ENCODE measurements at places on chromosomes 13 and 19.

GRCh38 chr13:24264976-24265375, 44.4 kb upstream of the C1QTNF9 start:
- peaks cover 68% of the 10 kb centered on the region for H3K4me1 ChIP-seq
- no peaks in the 10 kb centered on the region for H3K27me3 ChIP-seq
- peaks cover 4% of the 10 kb centered on the region for H3K36me3 ChIP-seq
- DNase-seq, result peak; percentile 70
- H3K27ac ChIP-seq, result peak overlapping the region; percentile 92
- peak overlapping the region; percentile 82 for H3K4me3 ChIP-seq

- no peak overlapping the region for H3K27ac ChIP-seq
- no peak for DNase-seq
- no peaks in the 10 kb centered on the region for H3K4me1 ChIP-seq
- H3K27me3 ChIP-seq, result no peaks in the 10 kb centered on the region
- no peak overlapping the region for H3K4me3 ChIP-seq
- H3K36me3 ChIP-seq, result no peaks in the 10 kb centered on the region
Observed at GRCh38 chr13:106322628-106323027, 212.8 kb downstream of the EFNB2 start.

DNA sequence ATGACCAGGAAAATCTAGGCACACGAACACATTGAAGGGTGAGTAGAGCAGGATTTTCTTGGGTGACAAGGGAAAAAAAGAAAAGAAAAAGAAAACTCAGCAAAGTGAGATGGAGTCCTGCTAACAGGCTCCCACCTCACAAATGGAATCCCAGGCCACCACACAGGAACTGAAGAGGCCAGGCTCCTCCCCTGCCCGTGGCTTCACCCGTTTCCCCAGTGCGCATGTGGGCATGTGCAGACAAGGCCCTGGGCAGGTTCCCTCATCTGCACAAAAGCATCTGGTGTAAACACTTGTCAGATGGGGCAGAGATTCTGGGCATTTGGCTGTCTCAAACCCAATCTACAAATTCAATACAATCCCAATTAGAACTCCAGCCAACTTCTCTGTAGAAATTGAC, 24.5 kb downstream of the CFAP97D2 start:
- peak overlapping the region; percentile 12 for H3K4me3 ChIP-seq
- peak overlapping the region; percentile 41 for H3K27ac ChIP-seq
- no peak for DNase-seq

DNA sequence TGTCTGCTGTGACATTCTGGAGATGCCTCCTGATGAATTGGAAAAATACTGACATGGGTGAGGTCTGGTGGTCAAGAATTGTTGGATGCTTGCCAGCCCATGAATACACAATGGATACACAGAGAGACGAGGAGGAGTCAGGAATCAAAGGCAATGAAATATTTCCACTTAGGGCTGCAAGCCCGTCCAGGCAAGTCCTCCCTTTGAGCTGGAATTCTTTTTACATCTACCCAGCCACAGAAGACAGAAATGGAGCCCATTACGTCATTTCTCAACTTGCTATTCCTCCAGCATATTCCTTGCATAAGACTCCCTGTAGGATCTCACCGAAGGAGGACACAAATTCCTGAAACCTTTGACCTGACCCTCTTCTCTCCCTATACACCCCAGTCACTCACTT, 15.7 kb upstream of the IGFL4 start:
- H3K36me3 ChIP-seq, result peaks cover 2% of the 10 kb centered on the region
- H3K27me3 ChIP-seq, result peaks cover 59% of the 10 kb centered on the region
- DNase-seq, result no peak
- no peaks in the 10 kb centered on the region for H3K4me1 ChIP-seq
- H3K4me3 ChIP-seq, result no peak overlapping the region

GRCh38 chr13:28557725-28558520, 63.0 kb upstream of the FLT1 start:
- no peaks in the 10 kb centered on the region for H3K36me3 ChIP-seq
- peak overlapping the region; percentile 32 for H3K27ac ChIP-seq
- no peak for DNase-seq
- H3K27me3 ChIP-seq, result peaks cover 19% of the 10 kb centered on the region
- no peak overlapping the region for H3K4me3 ChIP-seq
- H3K4me1 ChIP-seq, result no peaks in the 10 kb centered on the region

DNA sequence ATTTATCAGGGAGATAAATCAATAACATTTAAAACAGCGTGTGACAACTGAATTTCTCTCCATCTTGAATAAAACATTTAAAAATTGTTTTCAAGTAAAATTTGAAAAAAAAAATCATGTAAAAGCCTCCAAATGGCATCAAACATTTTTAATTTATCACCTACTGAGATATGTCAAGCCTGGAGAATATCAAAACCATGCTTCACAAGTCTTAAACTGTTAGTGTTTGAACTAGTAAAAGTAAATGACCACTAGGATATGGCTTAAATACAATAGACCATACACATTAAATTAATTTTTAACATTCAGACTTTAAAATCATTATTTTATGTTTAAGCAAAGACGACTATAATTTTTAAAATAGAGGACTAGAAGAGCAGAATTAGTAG, 281.9 kb downstream of the DCLK1 start:
- H3K36me3 ChIP-seq, result no peaks in the 10 kb centered on the region
- H3K4me1 ChIP-seq, result no peaks in the 10 kb centered on the region
- peaks cover 7% of the 10 kb centered on the region for H3K27me3 ChIP-seq
- no peak overlapping the region for H3K27ac ChIP-seq

DNA sequence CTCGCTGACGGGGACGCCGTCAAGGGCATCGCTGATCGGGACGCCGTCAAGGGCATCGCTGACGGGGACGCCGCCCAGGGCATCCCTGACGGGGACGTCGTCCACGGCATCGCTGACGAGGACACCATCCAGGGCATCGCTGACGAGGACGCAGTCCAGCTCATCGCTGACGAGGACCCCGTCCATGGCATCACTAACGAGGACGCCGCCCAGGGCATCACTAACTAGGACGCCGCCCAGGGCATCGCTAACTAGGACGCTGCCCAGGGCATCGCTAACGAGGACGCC, 945.2 kb downstream of the TUBA3C start:
- no peak overlapping the region for H3K27ac ChIP-seq
- no peak for DNase-seq
- no peaks in the 10 kb centered on the region for H3K36me3 ChIP-seq
- no peak overlapping the region for H3K4me3 ChIP-seq

DNA sequence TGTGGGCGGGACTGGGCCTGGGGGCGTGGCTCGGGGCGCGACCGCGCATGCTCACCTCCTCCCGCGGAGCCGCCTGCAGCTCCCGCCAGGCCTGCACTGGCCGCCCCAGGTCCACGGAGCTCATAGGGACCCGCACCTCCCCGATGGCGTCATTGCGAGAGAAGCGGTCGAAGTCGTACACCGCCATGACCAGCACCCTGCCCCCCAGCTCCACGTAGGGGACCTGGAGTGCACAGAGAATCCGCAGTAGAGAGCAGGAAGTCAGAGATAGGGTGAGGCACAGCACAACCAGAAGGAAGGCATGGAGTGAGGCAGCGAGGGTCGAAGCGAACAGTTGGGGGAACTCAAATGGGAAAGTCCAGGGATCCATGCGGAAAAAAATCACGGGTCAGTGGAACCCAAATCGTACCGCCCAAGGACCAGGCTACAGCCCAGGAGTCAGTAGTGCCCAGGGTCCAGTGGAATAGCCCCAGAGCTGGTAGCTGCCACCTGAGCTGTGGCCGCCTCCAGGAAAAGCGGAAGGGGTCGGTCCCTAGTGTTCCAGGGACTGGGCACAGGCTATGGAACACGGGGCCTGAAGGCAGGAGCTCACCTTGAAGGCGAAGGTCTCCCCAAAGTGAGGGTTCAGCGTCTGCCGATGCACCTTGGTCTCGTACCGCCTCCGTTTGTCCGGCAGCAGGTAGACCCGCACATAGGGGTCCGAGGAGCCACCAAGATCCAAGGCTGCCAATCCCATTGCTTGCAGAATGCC, 4.8 kb downstream of the SYT5 start:
- no peak overlapping the region for H3K27ac ChIP-seq
- H3K4me3 ChIP-seq, result no peak overlapping the region
- peaks cover 69% of the 10 kb centered on the region for H3K27me3 ChIP-seq

DNA sequence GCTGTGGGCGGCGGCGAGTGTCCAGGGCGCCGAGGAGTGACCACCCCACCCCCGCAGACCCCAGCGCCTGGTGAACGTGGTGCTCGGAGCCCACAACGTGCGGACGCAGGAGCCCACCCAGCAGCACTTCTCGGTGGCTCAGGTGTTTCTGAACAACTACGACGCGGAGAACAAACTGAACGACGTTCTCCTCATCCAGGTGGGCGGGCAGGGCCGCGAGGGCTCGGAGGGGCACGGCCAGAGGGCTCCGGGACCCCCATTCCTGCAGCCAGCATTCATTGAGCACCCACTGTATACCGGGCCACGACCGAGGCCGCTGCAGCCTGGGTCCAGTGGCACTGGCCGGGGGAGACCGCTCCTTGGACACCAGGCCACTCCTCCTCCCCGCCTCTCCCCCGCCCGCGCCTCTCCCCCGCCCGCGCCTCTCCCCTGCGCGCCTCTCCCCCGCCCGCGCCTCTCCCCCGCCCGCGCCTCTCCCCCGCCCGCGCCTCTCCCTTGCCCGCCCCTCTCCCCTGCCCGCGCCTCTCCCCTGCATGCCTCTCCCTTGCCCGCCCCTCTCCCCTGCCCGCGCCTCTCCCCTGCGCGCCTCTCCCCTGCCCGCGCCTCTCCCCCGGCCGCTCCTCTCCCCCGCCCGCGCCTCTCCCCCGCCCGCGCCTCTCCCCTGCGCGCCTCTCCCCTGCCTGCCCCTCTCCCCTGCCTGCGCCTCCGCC, 3.2 kb downstream of the PRTN3 start:
- peaks cover 3% of the 10 kb centered on the region for H3K36me3 ChIP-seq
- H3K4me1 ChIP-seq, result peaks cover 5% of the 10 kb centered on the region
- peak overlapping the region; percentile 75 for H3K4me3 ChIP-seq
- no peak overlapping the region for H3K27ac ChIP-seq

DNA sequence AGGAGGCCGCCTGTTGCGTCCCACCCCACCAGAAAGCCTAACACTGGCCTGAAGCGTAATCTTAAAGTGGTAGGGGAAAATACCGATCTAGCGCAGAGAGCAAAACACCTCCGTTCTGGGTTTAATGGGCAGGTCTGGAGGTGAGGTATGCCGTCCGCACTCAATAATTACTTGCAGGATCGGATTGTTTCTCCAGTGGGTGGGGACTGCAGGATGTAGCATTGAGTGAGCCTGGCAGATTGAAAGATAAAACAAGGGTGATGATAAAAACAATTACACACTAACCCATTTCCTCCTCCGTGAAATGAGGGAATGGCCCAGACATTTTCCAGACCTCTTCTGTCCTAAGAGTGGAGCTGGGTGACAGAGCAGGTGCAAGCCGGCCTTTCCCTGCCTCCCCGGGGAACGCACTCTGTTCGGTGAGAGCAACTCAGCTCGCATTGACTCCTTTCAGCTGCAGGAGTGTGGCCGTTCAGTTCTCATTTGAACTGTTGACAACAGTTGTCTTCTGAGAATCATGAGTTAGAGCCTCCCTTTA, 110.2 kb upstream of the DOCK9 start:
- DNase-seq, result no peak
- H3K4me3 ChIP-seq, result peak overlapping the region; percentile 94
- peaks cover 4% of the 10 kb centered on the region for H3K36me3 ChIP-seq
- no peaks in the 10 kb centered on the region for H3K27me3 ChIP-seq

GRCh38 chr19:10895363-10895762, 24.0 kb downstream of the CARM1 start:
- no peak for DNase-seq
- H3K4me3 ChIP-seq, result no peak overlapping the region
- peaks cover 13% of the 10 kb centered on the region for H3K4me1 ChIP-seq
- H3K36me3 ChIP-seq, result no peaks in the 10 kb centered on the region

DNA sequence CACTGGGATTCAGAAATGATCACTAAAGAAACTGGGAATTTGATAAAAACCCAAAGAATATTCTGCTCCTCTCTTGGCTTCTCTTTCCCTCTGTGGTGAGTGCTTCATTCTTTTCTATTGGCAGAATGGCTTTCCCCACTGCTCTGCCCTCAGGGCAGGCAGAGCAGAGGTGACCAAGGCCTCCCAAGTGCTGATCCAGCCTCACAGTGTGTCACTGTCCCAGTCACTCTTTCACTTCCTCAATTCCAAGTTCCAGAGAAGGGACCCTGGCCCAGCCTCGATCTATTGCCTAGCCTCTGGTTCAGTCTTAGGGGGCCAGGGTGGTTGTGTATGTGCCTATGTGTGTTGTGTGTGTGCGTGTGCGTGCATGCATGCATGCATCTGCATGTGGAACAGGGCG, 180.6 kb upstream of the TMTC4 start:
- peaks cover 3% of the 10 kb centered on the region for H3K4me1 ChIP-seq
- peaks cover 14% of the 10 kb centered on the region for H3K27me3 ChIP-seq
- no peak overlapping the region for H3K4me3 ChIP-seq
- DNase-seq, result no peak

DNA sequence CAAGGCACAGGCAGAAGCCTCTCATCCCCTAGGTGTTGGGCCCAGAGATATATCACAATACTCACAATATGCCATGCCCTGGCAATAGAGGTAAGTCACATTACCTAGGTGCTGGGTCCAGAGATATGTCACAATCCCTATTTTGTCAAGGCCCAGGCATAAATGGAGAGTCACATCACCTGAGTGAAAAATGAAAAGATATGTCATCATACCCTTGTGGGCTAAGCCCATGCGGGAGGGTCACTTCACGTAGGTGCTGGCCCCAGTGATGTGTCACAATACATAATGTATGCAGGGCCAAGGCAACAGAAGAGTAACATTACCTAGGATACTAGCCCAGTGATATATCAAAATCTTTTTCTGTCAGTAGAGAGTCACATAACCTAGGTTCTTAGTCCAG, 127.0 kb downstream of the ZNF675 start:
- no peaks in the 10 kb centered on the region for H3K4me1 ChIP-seq
- no peak overlapping the region for H3K4me3 ChIP-seq
- no peak for DNase-seq

GRCh38 chr13:30810261-30810701, 74.9 kb downstream of the ALOX5AP start:
- no peak for DNase-seq
- H3K4me1 ChIP-seq, result peaks cover 7% of the 10 kb centered on the region
- H3K4me3 ChIP-seq, result no peak overlapping the region

- H3K27ac ChIP-seq, result no peak overlapping the region
- DNase-seq, result no peak
- H3K4me1 ChIP-seq, result peaks cover 19% of the 10 kb centered on the region
- H3K27me3 ChIP-seq, result peaks cover 74% of the 10 kb centered on the region
- H3K36me3 ChIP-seq, result peaks cover 3% of the 10 kb centered on the region
Observed at GRCh38 chr13:99960663-99961311, 10.8 kb downstream of the ZIC5 start.

- H3K27ac ChIP-seq, result no peak overlapping the region
- no peaks in the 10 kb centered on the region for H3K27me3 ChIP-seq
- no peak for DNase-seq
- no peak overlapping the region for H3K4me3 ChIP-seq
Observed at GRCh38 chr13:80363890-80364503, 23.1 kb upstream of the SPRY2 start.

GRCh38 chr19:48190885-48191284, 20.4 kb downstream of the ZSWIM9 start:
- H3K36me3 ChIP-seq, result peaks cover 4% of the 10 kb centered on the region
- H3K4me1 ChIP-seq, result peaks cover 10% of the 10 kb centered on the region
- no peak for DNase-seq
- no peaks in the 10 kb centered on the region for H3K27me3 ChIP-seq

- no peak for DNase-seq
- H3K4me3 ChIP-seq, result no peak overlapping the region
- H3K27me3 ChIP-seq, result peaks cover 85% of the 10 kb centered on the region
- no peak overlapping the region for H3K27ac ChIP-seq
- H3K4me1 ChIP-seq, result peaks cover 11% of the 10 kb centered on the region
Observed at GRCh38 chr13:27962982-27963381, 6.1 kb downstream of the CDX2 start.
